Nephron progenitor cell (in vitro differentiated cells): ENCODE measurements at places on chromosomes 3 and 15.

DNA sequence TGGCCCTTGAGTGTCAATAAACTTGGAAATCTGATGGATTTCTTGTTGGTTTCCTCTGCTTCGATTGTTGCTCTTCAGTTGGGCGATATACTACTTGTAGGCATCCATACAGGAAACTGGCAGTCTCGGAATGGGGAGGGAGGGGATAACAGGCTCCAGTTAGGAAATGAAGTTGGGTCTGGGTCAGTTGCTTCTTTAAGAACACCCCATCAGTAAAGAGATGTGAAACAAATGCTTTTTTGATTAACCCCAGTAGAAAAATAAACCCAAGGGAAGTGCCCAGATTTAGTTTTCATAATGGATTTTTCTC, 681 bp downstream of the CHMP2B start:
- H3K4me1 ChIP-seq: peaks cover 38% of the 10 kb centered on the region
- H3K27ac ChIP-seq: peak overlapping the region; percentile 99
- DNase-seq: no peak
- H3K36me3 ChIP-seq: peaks cover 16% of the 10 kb centered on the region
- peak overlapping the region; percentile 93 for H3K4me3 ChIP-seq
- H3K27me3 ChIP-seq: peaks cover 15% of the 10 kb centered on the region

GRCh38 chr3:136385457-136385856, 135.3 kb downstream of the PCCB start:
- peaks cover 40% of the 10 kb centered on the region for H3K36me3 ChIP-seq
- H3K4me1 ChIP-seq: no peaks in the 10 kb centered on the region
- no peak overlapping the region for H3K27ac ChIP-seq
- no peaks in the 10 kb centered on the region for H3K27me3 ChIP-seq
- H3K4me3 ChIP-seq: no peak overlapping the region

DNA sequence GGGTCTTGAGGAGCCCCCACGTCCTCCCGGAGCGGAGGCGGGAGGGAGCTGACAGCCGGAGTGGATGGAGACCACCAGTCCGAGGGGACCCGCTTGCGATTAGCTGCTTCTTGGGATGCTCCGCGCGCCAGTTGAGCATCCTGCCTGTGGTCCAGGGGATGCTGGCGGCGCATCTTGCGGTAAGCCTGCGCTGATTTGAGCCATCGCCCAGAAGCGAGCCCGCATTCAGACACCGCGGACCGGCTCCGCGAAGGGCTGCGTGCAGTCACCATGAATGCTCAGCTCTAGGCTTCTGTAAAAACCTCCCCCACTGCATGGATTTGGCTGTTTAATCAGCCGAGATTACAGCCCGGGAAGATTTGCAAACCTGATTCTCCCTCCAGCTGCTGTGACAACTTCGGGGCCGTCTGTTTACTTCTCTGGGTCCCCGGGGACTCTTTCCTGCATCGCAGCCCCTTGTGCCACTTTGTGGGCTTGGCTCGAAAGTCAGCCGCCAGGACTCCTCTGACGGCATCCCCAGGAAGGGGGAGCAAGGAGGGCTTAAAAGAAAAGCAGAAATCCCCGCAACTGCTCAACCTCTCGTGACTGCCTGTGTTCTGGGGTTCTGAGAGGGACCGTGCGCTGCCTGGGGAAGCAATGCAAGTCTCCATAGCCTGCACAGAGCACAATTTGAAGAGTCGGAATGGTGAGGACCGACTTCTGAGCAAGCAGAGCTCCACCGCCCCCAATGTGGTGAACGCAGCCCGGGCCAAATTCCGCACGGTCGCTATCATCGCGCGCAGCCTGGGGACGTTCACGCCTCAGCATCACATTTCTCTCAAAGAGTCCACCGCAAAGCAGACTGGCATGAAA, 171.1 kb downstream of the KCNAB1 start:
- H3K27me3 ChIP-seq: peaks cover 79% of the 10 kb centered on the region
- DNase-seq: peak; percentile 37
- no peak overlapping the region for H3K27ac ChIP-seq
- H3K36me3 ChIP-seq: no peaks in the 10 kb centered on the region
- H3K4me1 ChIP-seq: peaks cover 18% of the 10 kb centered on the region
- peak overlapping the region; percentile 75 for H3K4me3 ChIP-seq

- H3K27me3 ChIP-seq: no peaks in the 10 kb centered on the region
- H3K27ac ChIP-seq: no peak overlapping the region
- peaks cover 2% of the 10 kb centered on the region for H3K4me1 ChIP-seq
- DNase-seq: no peak
- H3K4me3 ChIP-seq: no peak overlapping the region
Measured at GRCh38 chr3:147924755-147925154, 515.6 kb downstream of the ZIC1 start.

GRCh38 chr3:174951034-174951433, 91.9 kb downstream of the NAALADL2 start:
- H3K4me3 ChIP-seq: no peak overlapping the region
- H3K36me3 ChIP-seq: no peaks in the 10 kb centered on the region
- no peak overlapping the region for H3K27ac ChIP-seq
- H3K27me3 ChIP-seq: no peaks in the 10 kb centered on the region
- no peaks in the 10 kb centered on the region for H3K4me1 ChIP-seq

GRCh38 chr3:50246517-50246954, 10.5 kb downstream of the GNAI2 start:
- H3K4me1 ChIP-seq: peaks cover 63% of the 10 kb centered on the region
- peaks cover 4% of the 10 kb centered on the region for H3K36me3 ChIP-seq

- H3K27ac ChIP-seq: no peak overlapping the region
- H3K27me3 ChIP-seq: peaks cover 5% of the 10 kb centered on the region
- H3K36me3 ChIP-seq: no peaks in the 10 kb centered on the region
- no peak overlapping the region for H3K4me3 ChIP-seq
- peaks cover 45% of the 10 kb centered on the region for H3K4me1 ChIP-seq
Measured at GRCh38 chr15:71713191-71713809, 97.1 kb upstream of the NR2E3 start.

GRCh38 chr3:71543371-71544016, 40.0 kb downstream of the FOXP1 start:
- peaks cover 6% of the 10 kb centered on the region for H3K27me3 ChIP-seq
- DNase-seq: no peak
- H3K4me1 ChIP-seq: peaks cover 48% of the 10 kb centered on the region
- no peak overlapping the region for H3K27ac ChIP-seq
- peaks cover 19% of the 10 kb centered on the region for H3K36me3 ChIP-seq
- no peak overlapping the region for H3K4me3 ChIP-seq

DNA sequence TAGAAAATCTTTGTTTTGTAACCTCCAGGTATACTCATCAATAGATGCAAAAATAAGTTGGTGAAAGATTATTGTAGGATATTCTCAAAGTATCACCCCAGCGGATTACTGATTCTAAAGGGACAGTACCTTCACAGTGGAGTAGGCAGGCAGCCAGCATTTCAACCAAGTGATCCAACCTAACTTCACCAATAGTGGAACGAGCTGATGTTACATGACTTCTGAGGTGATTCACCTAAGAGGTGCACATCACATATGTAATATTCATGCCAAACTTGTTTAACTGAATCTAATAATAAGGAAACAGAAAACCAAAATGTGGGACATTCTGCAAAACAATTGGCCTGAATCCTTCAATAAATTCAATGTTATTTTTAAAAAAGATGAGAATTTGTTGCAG, 14.3 kb downstream of the MYZAP start:
- peaks cover 7% of the 10 kb centered on the region for H3K27me3 ChIP-seq
- no peaks in the 10 kb centered on the region for H3K36me3 ChIP-seq
- no peak overlapping the region for H3K4me3 ChIP-seq
- H3K27ac ChIP-seq: no peak overlapping the region
- no peak for DNase-seq
- H3K4me1 ChIP-seq: peaks cover 17% of the 10 kb centered on the region

DNA sequence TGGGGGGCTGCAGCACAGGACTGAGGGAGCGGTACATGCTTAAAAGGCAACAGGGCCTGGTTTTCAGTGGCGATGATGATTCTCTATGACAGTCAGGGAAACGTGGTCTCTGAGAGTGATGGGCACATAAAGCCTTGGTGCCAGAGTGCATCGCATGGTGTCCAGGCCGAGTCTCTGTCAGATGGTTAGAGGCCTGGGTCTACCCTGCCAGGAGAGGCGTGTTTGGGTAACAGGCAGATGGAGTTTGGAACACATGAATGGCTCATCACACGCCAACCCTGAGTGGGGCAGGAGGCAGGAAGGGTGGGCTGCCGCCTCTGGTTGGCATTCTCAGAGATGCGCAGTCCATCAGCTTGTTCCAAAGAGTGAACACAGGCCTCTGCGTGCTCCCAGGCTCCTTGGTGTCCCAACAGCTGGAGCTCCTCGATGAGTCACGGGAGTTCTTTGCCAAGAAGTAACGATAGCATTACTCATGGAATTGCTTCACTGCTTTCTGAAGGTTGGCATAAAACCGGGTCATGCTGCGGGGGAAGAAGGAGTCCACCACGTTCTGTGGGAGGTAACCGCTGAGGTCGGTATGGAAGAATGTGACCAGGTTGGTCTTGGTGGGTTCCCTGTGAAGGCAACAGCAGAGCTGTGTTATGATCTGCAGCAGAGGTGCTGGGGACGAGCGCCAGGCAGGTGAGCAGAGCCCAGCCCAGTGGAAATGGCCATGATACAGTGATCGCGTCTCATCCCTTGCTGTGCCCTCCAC, 11.0 kb downstream of the STARD5 start:
- DNase-seq: no peak
- H3K36me3 ChIP-seq: no peaks in the 10 kb centered on the region
- H3K27ac ChIP-seq: no peak overlapping the region
- no peak overlapping the region for H3K4me3 ChIP-seq
- no peaks in the 10 kb centered on the region for H3K4me1 ChIP-seq
- H3K27me3 ChIP-seq: peaks cover 3% of the 10 kb centered on the region

DNA sequence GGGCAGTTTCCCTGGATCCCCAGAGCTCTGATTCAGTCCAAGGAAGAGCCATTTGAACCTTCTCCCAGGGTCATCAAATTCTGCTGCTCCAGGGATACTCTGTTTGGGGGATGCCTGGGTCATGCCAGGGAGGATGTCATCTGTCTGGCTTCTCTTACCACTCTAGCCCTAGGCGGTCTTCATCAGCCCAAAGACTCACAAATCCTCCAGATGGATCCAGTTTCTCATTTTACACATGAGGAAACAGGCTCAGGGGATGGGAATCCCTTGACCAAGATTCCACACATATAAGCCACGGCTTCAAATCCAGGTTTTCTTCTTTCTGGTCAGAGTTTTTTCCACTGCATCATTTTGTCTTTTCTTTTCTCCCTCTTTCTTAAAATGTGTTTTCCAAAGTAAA, 36.7 kb downstream of the SLC28A1 start:
- peak overlapping the region; percentile 94 for H3K27ac ChIP-seq
- DNase-seq: no peak
- H3K4me3 ChIP-seq: no peak overlapping the region
- H3K27me3 ChIP-seq: no peaks in the 10 kb centered on the region
- peaks cover 40% of the 10 kb centered on the region for H3K4me1 ChIP-seq

- peak overlapping the region; percentile 100 for H3K4me3 ChIP-seq
- no peak for DNase-seq
- H3K36me3 ChIP-seq: peaks cover 13% of the 10 kb centered on the region
- peaks cover 34% of the 10 kb centered on the region for H3K4me1 ChIP-seq
Measured at GRCh38 chr3:132417695-132418411, 551 bp downstream of the DNAJC13 start.

- H3K27me3 ChIP-seq: peaks cover 2% of the 10 kb centered on the region
- no peak overlapping the region for H3K27ac ChIP-seq
- no peak overlapping the region for H3K4me3 ChIP-seq
- peaks cover 84% of the 10 kb centered on the region for H3K4me1 ChIP-seq
Measured at GRCh38 chr15:67719330-67719959, 105.9 kb upstream of the SKOR1 start.

DNA sequence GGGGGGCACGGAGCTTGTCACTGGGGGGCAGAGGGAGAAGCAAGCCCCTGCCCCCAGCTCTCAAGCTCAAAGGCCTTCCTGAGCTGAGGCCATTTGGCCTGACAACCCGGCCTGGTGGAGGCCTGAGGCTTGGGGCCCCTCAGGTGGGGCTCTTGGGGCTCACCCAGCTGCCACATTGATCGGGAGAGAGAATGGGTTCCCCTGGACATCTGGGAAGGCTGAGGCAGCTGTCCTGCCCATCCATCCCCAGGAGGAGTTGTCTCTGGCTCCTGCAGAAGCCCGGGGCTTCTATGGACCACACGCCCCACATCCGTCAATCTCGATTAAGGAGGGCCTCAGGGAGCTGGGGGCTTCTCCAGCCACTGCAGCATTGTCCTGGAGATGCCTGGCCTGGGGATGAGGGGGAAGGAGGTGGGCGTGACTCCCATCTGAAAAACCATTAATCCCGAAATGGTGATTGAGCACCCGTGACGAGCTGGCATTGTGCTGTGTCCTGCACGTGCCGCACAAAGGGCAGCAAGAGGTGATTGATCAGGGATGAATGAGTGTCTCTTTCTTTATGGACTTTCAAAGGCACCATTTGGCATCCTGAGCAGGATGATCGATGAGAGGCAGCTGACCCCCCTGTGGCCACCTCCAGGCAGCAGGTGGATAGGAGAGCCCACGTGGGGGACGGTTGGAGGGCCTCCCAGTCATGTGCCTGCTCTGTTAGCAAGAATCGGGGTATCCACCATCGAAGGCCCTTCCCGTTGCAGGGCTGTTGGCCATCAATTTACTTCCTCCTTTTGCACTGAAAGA, 17.2 kb upstream of the CRABP1 start:
- peaks cover 86% of the 10 kb centered on the region for H3K27me3 ChIP-seq
- peaks cover 61% of the 10 kb centered on the region for H3K4me1 ChIP-seq
- DNase-seq: peak; percentile 53
- no peaks in the 10 kb centered on the region for H3K36me3 ChIP-seq
- peak overlapping the region; percentile 35 for H3K4me3 ChIP-seq
- H3K27ac ChIP-seq: no peak overlapping the region

- peaks cover 54% of the 10 kb centered on the region for H3K4me1 ChIP-seq
- peak overlapping the region; percentile 53 for H3K4me3 ChIP-seq
- H3K27ac ChIP-seq: peak overlapping the region; percentile 57
- DNase-seq: no peak
Measured at GRCh38 chr15:62886431-62887071, 156.0 kb upstream of the TPM1 start.

DNA sequence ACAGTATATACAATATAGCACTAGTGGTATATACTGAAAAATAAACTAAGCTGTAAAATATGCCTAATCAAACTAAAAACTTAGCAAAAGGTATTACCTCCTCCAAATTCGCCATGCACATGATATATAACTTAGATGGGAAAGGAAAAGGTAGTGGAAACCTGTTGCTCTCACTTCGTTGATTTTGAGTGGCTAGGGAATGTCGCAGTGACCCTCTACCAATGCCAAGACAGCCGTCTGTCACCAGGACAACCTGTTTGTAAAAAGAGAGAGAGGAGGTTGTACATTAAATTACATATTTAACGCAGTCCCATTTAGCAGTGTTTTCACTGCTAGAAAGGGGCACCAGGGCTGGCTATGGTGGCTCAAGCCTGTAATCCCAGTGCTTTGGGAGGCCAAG, 11.3 kb downstream of the INTS14 start:
- no peak overlapping the region for H3K27ac ChIP-seq
- no peaks in the 10 kb centered on the region for H3K27me3 ChIP-seq
- peaks cover 55% of the 10 kb centered on the region for H3K36me3 ChIP-seq
- H3K4me3 ChIP-seq: no peak overlapping the region
- H3K4me1 ChIP-seq: no peaks in the 10 kb centered on the region

DNA sequence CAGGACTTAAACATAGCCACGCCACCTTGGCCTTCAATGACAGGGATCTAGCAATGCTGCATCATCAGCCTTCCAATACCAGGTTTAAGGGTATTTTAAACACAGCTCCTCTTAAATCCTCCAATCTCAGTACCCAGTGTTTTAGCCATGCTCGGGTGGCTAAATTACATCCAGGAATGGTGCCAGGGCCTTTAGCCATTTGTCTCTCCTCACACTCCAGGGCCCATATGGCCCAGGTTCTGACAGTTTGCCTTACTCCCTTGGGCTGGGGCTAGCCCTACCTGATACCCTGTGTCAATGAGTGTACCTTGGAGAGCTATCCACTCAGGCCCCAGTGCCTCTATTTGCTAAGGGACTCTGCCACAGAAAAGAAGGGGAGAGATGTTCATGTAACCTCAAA, 29.4 kb downstream of the ZNF589 start:
- DNase-seq: no peak
- peaks cover 70% of the 10 kb centered on the region for H3K36me3 ChIP-seq
- peak overlapping the region; percentile 90 for H3K27ac ChIP-seq
- H3K4me3 ChIP-seq: no peak overlapping the region
- peaks cover 31% of the 10 kb centered on the region for H3K4me1 ChIP-seq
- peaks cover 3% of the 10 kb centered on the region for H3K27me3 ChIP-seq
